ENCODE measurements at places on chromosomes 1 and 21.

- no peak for DNase-seq
Measured at GRCh38 chr1:163258181-163258580, 55.5 kb upstream of the RGS5 start.

DNA sequence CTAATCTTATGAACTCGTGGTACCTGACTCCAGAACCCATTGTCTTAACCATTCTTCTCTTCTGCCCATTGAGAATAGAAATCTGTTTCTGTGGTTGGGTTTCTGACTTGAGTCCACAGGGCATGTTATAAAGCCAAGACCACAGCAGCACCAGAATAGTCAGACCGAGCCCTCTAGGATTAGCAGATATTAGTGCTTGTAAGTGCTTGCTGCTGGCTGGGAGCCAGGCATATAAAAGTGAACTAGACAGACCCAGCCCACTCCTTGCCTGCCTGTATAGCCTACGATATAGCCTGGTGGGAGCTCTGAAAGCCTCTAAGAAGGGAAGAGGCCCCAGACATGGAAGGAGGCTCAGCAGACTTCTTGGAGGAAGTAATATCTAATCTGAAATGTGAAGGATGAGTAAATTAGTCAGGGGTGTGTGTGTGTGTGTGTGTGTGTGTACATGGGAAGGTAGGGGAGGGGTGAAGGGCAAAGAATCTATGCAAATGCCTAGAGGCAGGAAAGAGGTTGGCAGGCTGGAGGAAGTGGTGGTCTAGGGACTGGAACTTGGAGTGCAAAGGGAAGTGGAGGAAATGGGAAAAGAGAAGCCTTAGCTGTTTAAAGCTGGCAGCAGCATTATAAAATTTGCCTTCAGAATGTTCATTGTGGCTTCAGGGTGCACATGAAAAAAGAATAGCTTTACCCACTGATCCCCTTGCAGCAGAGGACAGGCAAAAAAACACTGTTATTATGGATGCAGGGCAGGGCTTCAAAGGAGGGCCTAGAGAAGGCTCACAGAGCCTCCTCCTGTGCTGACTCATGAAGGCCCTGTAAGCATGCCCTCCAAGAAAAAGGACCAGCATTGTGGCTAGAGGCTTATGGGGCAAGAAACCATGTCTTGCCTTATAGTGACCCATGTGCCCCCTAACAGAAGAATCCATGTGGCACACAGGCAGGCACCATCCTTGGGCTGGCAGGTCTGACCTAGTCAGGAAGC, 169.2 kb downstream of the LMX1A start:
- DNase-seq = no peak

DNA sequence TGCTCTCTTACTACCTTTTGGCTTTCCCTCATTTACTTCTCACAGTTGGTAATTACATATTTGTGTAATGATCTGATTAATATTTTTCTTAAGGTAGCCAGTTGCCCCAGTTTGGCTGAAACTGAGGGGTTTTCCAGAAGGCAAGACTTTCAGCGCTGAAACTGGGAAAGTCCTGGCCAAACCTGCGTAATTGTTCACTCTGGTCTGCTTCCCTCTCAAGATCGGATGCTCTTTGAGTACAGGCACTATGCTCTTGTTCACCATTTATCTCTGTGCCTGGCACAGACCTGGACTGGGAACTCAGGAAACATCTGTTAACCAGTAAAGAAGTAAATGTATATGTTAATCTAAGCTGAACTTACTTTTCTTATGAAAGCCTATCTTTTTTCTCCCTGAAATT, 209.6 kb upstream of the HOOK1 start:
- DNase-seq = no peak

DNA sequence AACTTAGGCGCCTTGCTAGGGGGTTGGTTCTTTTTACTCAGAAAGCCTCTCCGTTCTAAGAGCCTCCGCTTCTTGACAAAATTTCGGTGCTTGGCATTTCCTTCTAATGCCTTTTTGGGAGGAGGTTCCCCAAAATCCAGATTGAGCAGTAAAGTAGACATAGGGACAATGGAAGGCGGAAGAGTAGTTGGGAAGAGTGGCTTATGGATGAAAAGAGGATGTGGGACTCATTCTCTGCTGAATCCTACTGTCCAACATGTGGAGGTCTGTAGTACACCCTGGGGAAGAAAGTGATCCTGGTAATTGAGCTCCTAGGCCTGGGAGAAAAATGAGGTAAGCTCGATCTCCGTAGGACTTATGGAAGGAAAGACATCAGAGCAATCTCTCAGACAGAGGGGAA, 777 bp upstream of the METTL25B start:
- no peak for DNase-seq

DNA sequence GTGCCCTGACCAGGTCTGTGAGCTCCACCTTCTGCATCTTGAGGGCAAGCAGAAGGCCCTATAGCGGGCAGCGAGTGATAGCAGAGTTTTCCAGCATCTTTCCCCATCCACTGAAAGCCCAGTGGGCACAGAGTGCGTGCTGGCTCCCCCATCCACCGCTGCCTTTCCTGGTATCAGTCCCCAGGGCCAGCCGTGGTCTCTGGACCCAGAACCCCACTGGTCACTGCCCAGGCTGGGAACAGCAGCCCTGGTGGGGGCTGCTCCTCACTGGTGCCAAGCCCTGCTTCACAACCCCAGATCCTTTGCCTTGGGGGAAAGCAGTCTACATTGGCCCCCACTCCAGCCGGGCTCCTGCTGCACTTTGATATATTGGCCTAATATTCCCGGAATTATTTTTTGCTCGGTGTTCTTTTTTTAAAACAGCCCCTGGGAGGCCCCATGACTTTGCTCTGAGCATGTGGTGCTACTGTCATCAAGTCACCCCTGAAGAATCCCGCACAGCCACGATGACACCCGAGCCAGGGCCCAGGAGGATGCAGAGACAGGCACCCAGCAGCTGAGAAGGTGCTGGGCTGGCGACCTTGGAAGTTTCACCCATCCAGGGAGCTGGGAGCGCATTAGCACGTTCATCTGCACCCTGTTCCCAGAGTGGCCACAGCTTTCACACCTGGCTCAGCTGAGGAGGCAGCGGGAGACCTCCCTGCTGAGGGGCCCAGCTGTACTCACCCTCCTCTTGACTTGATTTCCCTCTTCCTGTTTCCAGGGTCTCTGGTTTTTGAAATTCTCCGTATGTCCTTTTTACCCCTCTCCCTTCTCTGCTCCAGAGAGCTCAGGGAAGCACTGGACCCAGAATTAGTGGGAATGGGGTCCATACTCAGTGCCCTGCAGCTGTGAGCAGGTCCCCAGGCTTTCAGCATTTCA, 56.9 kb downstream of the KLHDC7A start:
- DNase-seq = no peak

All from CD4-positive, alpha-beta T cell treated with Interleukin-17A for 4 hours (primary cell).